ENCODE measurements at places on chromosomes 4 and X.

DNA sequence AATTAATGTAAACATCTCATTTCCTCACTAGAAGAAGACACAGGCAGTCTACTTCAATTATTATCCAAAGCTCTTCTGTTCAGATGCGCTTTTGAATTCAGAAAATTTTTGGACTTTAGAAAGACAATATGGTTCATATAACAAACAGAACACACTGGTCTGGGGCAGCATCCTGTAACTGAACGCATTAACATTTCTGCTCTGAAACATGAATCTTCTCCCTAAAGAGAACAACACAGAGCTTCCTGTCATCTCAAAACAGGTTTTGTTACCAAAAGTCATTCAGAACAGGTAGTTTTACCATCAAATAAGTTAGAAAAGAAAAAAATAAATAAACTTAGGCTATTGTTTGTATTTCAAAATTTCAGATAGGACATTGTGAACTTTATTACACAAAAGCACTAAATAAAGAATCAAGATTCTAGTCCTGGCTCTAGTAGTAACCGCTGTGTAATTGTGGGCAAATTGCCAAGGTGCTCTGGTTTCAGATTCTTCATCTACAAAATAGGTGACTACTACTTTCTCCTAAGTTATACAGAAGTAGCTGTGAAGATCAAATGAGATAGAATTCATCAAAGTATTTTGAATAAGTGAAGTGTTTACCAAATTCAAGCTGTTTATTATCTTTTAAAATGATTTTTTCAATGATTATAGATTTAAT, 252.3 kb upstream of the RASGEF1B start:
- DNase-seq = no peak

- DNase-seq = no peak
Measured at GRCh38 chr4:188822698-188823097, 683.5 kb downstream of the TRIML1 start.

- DNase-seq = no peak
Measured at GRCh38 chrX:10794203-10794630, 173.8 kb upstream of the MID1 start.

DNA sequence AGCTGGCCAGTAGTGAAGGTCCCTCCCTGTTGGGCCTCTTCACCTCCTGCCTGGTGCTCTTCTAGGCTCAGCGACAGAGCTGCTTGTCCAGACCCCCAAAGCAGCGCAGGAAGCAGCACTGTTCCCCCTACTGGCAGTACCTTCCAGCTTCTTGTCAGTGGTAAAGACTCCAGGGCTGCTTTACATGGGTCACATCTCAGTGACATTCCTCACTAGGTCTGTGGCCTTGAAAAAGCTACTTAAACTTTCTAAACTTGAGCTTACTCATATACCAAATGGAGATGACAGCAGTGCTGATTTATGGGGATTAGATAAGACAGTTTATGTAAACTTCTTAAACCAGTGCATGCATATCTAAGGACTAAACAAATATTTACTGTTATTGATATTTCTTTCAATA, 117.3 kb downstream of the FAT4 start:
- DNase-seq = no peak

GRCh38 chr4:8283161-8283560, 13.6 kb downstream of the HTRA3 start:
- DNase-seq = no peak

DNA sequence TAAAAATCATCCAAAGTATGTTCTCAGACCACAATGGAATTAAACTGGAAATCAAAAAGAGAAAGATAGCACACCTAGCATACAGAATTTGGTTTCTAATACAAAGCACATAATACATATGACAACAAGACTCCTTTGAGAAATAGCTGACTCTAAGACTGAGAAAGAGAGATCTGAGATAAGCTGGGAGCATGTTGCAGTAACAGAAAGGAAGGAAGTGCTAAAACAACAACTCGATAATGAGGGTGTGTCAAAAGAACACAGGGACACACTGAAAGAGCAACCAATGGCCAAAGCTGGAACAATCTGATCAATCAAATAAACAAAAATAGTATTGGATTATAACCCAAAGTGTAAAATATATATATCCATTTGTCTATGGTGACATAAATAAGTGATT, 586.6 kb downstream of the C4orf33 start:
- no peak for DNase-seq

DNA sequence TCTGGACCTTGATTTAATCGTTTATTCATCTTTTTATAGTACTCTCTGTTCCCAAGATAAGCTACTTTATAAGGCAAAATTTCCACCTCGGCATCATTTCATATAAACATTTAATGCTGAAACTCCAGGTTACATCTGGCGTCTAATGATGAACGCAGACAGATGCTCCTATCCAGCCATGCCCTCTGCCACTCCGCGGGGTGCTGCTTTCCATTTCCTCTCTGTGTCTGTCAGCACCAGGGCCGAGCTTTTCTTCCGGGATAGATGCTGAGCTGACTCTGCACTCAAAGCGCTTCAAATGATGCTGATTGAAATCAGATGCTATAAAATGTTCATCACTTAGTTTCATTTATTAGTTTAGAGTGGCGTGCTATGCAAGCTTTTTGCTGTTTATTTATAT, 80.5 kb upstream of the HELT start:
- no peak for DNase-seq

DNA sequence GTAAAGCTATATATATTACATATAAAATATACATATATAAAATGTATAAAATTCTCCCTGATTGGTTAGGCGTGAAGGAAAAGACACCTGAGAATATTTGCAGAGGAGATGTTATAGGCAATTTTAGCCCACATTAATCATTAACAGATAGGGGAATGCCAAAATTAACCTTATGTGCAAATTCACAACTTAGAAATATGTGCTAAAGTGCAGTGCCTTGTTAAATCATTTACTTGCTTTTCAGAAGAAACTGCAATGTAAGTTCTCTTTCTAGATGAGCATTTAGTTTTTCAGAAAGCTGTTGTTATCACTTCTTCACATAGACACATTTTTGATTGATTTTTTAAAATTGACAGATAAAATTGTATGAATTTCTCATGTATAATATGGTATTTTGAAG, 5.6 kb downstream of the TASL start:
- DNase-seq = no peak

GRCh38 chr4:48346594-48346993, 5.3 kb downstream of the SLAIN2 start:
- DNase-seq = no peak

- DNase-seq = no peak
Measured at GRCh38 chr4:54659749-54660535, 2.2 kb downstream of the KIT start.

DNA sequence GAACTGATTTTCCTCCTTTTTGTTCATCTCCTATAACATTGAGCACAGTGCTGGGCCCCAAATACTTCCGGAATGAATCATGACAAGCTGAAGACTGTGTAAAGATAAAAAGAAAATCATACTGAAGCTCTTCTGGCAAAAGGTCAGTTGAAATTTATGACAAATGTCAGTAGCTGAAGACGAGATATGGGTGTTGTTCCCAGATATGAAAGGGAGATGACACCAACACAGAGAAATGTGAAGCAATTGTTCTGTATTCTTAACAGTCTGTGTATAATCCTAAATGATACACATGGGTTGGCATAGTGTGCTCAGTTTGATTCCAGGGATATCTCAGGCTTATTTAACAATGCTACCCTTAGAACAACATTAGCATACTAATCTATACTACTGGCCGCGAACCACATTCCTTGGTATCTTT, 170.5 kb upstream of the PITX2 start:
- DNase-seq = no peak

- DNase-seq = no peak
Measured at GRCh38 chrX:7028246-7028645, 119.3 kb upstream of the STS start.

DNA sequence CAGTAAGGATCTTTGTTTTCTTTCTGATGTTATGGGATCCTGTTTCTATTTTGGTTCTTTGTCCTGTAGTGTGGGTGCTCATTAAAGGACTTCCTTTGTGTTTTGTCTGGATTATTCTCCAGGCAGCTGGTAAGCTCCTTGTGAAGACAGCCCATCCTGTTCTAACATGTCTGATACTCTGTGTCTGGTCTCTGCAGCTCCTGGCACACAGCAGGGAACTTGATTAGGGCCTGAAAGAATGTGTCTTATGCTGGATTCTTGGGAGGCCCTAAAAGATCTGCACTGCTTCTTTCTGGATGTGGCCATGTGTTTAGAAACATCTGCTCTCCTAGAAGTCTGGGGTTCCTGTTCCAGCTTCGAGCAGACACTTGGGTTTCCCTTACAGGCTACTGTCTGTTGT, 38.1 kb upstream of the ATXN3L start:
- no peak for DNase-seq

DNA sequence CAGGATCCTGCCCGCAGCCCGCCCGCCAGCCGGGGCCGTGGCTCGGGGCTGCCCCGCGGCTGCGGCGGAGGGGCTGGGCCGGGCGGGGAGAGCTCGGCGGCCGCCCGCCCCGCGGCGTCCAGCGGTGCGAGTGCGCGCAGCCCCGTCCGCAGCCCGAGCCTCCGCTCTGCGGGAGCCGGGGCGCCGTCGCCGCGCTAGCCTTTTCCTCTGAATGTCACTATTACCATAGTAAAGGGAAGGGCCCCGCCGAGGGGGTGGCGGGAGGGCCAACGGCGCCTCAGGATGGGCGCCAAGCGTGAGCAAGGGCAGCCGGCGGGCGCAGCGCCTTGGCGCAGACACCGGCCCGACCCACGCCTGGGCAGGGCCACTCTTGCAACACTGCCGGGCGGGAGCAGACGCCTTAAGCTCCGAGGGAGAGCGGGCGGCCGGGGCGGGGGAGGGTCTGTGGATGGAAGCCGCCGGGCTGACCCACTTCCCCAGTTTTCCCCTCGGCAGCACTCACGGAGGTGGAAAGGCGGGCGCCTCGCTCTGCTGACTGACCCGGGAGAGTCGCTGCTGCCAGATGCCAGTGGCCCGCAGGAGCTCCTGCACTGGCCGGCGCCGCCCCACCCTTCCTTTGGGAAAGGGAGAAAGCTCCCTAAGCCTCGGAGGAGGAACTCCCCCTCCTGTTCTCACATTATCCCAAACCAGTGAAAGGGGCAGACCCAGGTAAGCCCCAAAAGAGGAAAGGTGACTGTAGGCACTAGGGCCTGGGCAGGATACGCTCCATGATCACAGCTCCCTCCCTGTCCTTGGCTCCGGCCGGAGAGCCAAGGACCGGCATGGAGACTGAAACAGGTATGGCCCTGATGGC, 329.4 kb downstream of the HNRNPD start:
- no peak for DNase-seq

GRCh38 chr4:40369437-40370274, 34.5 kb downstream of the CHRNA9 start:
- no peak for DNase-seq

DNA sequence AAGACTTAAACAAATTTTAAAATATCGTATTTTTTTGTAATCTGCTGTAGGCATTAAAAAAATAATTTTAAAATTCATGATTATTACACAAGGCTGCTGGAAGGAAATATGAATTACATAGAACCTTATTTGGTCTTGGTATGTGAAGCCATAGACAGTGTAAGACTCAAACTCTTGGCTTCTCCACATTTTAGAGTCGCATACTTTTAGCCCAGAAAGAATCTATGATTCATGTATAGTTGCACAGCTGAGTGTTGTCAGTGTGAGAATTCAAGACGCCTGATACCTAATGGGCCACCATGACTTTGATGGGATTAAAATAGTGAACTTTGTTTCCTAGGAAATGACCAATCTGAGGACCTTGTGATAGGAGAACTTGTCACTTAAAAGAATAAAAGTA, 1.4 kb downstream of the INTU start:
- DNase-seq = no peak

DNA sequence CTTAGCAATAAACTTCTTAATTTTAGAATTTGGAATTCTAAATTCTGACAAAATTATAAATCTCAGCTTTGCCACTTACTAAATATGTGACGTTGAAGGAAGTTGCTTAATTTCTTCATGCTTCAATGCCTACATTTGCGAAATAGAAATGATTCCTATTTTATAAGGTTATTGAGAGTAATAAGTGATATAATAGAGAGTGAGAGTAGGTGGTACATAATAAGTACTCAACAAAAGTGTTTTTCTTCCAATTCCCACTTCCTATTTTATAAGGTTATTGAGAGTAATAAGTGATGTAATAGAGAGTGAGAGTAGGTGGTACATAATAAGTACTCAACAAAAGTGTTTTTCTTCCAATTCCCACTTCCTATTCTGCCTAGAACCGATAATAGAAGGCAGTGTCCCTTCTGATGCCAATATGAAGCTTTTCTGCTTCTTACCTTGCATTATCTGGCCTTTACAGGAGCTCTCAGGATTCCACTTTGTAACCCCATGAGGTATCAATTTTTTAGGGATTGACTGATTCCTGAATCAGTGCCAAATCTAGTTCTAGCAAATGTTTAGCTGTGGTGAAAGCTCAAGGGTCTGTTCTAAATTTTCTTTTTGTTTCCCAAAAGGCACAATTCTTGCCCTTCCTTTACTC, 31.4 kb downstream of the VSIG4 start:
- DNase-seq = no peak

DNA sequence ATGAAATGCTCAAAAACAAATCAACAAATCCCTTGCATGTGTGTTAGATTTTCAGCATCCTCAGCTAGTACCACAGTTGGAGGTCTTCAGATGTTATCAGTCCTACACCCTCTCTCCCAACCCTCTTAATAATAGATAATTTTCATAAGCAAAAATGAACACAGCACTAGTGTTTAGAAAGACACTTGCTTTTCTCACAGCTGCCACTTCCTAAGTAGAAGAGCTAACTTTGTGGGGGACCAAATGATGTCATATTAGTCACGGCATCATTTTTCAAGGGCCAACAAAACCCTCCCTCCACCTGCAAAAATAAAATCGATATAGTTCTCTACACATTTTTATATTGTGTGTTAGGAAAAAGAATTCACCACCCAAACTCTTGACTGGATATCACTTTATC, 163.5 kb upstream of the GYPA start:
- no peak for DNase-seq

DNA sequence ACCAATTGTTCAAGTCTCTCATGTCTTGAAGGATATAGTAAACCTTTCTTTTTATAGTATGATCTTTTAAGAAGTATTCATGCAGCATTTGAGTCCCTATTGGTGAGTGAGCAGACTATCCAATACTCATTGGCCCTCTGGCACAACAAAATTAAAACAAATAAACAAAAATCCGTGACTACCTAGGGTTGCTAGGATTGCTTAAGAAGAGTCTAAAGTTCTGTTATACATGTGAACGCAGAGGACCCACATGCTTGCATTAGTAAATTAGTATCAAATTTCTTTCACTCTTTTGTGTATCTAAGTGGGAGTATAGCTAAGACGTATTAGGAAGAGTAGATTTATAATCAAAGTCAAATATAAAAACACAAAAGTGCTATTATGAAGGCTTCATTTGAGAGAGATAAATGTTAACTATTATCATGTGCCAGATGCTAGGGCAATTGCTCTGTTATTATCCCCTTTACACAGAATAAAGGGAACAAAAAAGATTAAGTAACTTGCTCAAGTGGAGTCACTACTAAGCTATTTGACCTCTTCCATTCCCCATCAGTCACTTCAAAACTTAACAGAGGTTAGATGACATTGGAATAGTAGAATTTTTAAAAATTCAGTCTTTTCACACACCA, 29.2 kb upstream of the LARP1B start:
- DNase-seq = no peak

GRCh38 chrX:78133238-78133960, 6.1 kb downstream of the TAF9B start:
- no peak for DNase-seq

- no peak for DNase-seq
Measured at GRCh38 chr4:10007793-10008608, 13.3 kb downstream of the SLC2A9 start.

All from stimulated activated naive B cell treated with anti-CD40 and anti-IgM and Interleukin-4, amounts not matched to agents 10 μg/mL and 1 μg/mL and 100 μg/mL, for 72 hours (primary cell).